Cortex of kidney (tissue), 1 donor: ENCODE measurements at places on chromosomes 2 and 18.

GRCh38 chr2:45028276-45028675, 19.0 kb upstream of the SIX2 start:
- no peak for DNase-seq

DNA sequence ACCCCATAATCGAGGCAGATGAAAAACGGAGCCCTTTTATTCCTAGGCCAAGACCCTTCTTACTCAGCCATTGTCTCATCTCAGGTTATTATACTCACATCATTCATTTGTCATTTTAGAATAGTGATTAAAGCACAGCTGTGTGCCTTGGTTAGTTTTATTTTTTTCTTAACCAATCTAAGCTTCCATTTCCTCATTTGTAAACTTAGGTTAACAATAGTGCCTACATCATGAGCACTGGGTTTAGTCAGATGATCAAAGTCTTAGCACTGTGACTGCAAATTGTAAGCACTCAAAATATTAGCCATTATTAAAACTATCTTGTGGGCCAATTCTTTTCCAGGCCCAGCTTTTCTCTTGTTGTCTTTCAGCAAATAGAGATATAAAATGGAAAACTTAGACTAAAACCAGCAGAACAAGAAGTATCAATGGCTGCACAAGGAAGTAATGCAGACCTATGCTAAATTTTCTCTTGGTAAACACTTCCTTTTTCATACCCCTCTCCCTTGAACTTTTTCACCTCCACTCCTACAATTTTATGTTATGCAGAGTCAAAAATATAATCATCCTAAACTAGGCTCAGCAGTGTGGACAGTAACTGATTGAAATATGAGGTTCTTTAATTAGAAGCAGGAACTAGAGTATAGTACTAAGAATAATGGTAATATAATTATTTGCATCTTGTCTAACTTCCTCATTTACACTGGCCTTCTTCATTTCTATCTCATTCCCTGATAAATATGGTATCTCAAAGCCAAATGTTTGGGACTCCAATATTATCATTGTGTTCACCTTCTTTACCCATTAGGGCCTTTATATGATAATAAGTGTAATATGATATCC, 21.5 kb upstream of the GALNT3 start:
- no peak for DNase-seq

DNA sequence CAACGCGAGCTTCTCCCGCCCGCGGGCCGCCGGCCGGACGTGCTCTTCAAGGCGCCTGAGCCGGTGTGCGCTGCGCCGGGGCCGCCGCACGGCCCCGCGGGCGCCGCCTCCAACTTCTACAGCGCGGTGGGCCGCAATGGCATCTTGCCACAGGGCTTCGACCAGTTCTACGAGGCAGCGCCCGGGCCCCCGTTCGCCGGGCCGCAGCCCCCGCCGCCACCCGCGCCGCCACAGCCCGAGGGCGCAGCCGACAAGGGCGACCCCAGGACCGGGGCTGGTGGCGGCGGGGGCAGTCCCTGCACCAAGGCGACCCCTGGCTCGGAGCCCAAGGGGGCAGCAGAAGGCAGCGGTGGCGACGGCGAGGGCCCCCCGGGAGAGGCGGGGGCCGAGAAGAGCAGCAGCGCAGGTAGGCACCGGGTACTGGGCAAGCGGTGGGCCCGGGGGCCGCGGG, 676 bp downstream of the HOXD11 start:
- no peak for DNase-seq

- no peak for DNase-seq
These were observed 156.2 kb downstream of the MIB1 start for GRCh38 chr18:21896732-21897336.

DNA sequence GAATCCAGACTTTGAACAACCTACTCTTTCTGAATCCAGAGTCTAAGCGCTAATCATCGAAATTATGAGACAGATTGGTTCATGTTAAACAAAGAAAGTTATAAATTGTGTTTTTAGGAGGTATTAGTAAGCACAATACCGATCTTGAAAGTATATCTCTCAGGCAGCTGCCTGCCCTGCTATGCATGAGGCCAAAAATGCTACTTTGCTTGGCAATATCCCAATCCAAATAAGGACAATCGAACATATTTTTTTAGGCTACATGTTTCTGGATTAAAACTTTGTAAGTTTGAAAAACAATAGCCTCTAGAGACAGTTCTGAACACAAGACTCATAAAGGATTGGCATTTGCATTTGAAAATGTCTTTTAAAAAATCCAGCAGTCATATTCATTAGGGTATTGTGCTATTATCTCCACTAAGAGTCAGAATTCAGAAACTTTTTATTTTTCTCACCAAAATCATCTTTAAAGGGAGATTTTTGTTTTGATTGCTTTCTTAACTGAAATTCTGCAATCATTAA, 167.1 kb downstream of the PDE1A start:
- DNase-seq, result no peak

DNA sequence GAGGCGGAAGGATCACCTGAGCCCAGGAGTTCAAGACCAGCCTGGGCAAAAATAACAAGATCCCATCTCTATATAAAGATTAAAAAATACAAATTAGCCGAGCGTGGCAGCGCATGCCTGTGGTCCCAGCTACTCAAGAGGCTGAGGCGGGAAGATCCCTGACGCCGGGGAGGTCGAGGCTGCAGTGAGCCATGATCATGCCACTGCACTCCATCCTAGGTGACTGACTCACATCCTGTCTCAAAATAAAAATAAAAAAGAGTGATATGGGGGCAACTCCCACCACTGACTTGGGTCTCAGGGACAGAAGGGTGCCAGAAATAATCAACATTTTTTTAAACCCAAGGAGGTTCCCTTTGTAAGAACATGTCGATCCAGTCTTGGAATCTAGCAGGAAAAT, 37.6 kb downstream of the ZNF516 start:
- DNase-seq, result no peak

DNA sequence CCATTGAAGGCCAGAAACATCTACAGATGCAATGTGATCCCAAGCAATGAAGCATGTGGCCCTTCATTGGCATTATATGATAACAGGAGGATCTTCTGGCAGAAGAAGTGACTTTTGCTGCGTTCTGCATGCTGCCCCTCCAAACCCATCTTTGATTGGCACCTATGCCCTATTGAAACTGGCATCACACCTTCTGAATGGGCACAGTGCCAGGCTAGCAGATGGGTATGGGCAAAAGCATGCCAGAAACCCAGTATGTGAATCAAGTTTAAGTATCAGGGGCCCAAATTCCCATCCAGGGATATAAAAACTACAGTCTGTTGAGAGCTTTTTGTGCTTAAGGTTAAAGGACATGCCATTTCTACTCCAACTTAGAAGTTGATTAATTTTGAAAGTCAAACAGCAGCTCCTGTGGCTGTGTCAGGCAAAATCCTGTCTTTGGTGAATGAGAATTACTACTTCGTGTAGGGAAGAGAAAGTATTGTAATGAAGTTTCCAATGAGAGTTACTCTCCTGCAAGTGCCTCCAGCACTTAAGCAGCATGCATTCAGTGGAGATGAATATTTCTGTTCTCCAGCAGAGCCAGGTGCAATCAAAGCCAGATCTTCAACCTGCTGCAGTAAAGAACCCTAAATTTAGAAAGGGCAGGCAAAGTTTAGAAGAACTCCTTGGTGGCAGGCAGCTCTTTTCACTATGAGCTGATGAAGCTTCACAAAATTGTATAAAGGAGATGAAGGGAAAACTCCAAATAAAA, 8.6 kb downstream of the VRK2 start:
- DNase-seq, result no peak

DNA sequence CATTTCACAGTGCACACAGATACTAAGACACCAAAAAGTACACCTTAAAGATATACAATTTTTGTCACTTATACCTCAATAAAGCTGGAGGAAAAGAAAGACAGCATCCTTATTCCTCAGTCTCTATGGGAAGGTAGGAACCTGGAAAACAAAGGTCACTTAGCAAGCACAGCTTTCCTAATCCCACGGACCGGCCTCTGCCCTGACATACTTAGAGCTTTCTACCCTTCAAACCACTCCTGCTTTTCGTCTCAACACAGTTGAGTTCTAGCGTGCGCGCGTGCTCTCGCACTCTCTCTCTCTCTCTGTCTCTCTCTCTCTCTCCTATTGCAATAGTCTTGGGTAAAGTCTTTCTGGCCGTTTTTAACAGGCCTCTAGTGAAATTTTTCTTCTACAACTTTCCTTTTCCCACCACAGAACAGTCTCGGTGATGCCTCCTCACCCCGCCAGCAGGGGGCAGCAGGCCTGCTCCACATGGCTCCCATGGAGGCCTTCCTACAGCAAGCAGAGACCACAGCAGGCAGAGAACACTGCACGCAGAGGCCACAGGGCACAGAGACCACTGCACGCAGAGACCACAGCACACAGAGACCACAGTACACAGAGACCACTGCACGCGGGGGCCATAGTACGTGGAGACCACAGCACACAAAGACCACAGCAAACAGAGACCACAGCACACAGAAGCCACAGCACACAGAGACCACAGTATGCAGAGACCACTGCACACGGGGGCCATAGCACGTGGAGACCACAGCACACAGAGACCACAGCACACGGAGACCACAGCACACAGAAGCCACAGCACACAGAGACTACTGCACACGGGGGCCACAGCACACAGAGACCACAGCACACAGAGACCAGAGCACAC, 106.9 kb downstream of the FBXO15 start:
- no peak for DNase-seq

GRCh38 chr2:181463588-181463987, 6.4 kb downstream of the ITGA4 start:
- DNase-seq, result no peak

GRCh38 chr2:45626387-45627221, 15.5 kb upstream of the SRBD1 start:
- DNase-seq, result no peak

DNA sequence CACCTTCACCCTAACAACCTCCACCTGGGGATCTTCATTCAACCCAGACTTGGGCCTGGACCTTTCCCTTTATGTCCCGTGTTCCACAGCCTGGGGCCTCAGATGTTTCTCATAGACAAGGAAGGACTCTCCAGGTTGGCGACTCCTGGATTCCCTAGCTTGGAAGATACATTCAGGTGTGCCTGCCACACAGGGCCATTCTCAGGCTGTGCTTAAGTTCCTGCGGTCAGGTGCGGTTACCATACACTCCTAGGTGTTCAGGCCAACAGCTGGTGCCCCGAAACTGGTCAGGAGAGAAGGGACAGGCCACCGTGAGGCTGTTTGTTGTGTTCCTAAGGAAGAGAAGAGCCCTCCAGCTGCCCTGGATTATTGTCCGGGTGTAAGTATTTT, 15.6 kb downstream of the SLC4A3 start:
- no peak for DNase-seq

- DNase-seq, result no peak
These were observed 234.8 kb downstream of the NDUFA10 start for GRCh38 chr2:239790313-239790712.
